ENCODE measurements at places on chromosomes 16 and 17.

DNA sequence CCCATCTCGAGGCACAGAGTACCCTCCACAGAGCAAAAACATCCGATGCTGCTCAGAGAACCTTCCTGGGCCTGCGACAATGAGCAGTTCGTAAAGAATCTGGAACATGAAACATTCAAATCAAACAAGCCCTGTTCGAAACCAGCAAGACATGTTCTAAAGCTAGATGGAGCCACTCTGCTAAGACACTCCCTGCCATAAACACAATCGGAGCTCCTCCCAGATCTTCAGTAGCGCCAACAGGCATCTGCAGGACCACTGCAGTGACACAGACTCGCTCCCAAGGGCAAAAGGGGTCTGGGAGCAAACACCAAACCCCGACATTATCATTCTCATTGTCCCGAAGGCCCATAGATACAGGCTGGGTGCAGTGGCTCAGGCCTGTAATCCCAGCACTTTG lies 108.7 kb downstream of the ZFHX3 start:
- DNase-seq: peak; percentile 31

GRCh38 chr17:56939869-56940484 lies 20.9 kb downstream of the COIL start:
- no peak for DNase-seq

DNA sequence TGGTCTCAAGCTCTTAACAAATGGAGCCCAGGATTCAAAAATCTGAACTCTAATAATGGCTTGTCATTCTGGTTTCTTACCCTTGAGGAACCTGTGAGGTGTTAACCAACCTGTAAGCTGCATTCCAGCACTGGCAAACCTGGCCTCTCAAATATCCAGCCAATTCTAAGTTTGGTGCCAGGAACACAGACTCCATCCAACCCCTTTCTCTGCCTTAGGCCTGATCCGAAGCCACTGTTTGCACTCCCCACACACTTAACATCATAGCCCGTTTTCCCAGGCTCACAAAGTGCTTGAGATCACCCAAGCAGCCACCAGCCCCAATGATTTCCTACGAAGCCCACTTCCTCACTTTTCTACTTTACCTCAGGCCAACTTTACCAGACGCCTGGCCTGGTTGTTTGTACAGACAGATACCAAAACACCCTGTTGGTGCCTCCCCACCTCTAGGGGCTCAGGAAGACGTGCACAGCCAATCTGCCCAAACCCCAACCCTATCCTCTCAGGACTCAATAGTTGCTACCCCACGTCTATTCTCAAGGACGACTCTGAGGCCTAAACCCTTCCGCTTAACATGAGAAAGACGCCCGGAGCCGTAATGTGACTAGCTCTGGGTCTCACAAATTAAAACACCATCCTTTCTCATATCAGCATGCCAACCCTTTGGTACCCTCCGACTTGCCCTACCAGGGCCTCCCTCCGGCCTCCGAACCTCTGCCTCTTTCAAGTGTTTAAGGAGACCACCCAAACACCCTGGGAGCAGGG lies 3.2 kb upstream of the PER1 start:
- DNase-seq: no peak

DNA sequence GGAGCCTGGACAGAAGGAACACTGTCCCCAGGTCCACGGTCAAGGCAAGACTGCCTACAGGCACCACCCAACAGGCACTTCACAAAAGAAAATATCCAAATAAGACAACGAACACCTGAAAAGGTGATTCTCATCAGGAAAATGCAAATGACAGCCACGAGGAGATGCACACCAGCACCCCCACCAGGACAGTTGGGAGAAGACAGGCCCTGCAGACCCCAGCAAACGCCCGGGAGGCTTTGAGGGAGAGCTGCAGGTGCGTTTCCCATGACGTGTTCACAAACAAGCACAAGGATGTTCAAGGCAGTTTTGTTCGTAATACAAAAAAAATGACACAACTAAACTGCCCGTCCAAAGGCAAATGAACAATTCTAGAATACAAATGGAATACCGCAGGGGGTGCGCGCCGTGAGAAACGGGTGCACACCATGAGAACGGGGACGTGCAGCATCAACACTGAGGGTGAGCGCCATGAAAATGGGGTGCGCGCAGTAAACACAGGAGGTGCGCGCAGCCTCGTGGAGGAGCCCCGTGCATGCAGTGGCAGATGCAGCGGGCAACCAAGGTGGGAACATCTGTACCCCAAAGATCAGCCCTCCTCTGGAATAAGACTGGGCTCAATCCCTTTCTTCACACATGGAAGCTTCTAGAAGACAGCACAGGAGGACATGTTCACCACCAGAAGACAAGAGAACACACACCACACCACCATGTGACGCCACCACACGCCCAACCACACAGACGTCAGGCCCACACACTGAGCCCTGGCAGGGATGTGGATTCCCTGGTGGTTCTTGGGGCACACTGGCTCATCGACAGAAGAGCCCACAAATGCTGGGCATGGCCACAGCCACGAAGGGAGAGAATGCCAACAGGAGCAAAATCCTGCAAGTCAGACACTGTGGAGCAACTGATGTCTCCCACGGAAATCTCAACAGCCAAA lies 91.2 kb downstream of the ZNF778 start:
- DNase-seq: no peak

- no peak for DNase-seq
These were observed 14.2 kb downstream of the GAS7 start for GRCh38 chr17:10183931-10184930.

- DNase-seq: no peak
These were observed 197.0 kb downstream of the IRF8 start for GRCh38 chr16:86095906-86096485.

DNA sequence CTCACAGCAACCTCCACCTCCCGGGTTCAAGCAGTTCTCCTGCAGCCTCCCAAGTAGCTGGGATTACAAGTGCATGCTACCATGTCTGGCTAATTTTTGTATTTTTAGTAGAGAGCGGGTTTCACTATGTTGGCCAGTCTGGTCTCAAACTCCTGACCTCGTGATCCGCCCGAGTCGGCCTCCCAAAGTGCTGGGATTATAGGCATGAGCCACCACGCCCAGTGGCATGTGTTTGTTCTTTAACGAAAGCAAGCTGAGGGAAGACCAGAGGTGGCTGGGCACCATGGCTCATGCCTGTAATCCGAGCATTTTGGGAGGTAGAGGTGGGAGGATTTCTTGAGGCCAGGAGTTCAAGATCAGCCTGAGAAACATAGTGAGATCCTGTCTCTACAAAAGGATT lies 18.1 kb downstream of the TNFRSF13B start:
- no peak for DNase-seq

DNA sequence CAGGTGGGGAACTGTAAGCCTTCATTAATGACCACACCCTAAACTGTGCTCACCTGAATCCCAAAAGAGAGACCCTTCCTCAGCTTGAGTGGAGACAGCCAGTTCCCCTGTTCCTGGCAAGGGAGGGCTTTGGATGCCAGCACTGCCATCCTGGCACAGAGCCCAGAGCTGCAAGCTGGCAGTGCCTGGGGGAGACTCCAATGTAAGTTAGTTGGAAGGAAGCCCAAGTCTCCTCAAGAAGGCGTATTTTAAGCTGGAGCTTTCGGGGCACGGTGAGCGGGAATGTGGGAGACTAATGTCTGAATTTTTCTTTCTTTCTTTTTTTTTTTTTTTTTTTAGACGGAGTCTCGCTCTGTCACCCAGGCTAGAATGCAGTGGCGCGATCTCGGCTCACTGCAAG lies 4.7 kb downstream of the CDC42EP4 start:
- DNase-seq: peak; percentile 50

DNA sequence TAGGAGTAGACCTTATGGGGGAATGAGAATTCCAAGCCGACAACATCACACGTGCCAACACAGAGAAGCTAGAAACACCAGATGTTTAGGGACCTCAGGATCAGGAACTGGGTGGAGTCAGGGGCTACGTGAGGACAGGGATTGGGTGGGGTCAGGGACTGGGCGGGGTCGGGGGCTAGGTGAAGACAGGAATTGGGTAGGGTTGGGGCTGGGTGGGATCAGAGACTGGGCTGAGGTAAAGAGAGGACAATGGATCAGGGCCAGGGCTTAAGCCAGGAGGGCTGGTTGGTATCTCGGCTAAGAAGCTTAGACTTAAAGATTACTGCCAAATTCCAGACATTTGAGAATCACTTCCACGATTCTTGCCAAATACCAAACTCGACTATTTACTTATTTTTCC lies 11.6 kb downstream of the TEKT5 start:
- DNase-seq: no peak

GRCh38 chr17:78896834-78897663 lies 6.0 kb downstream of the CEP295NL start:
- DNase-seq: no peak

GRCh38 chr16:19837984-19838707 lies 46.5 kb downstream of the GPRC5B start:
- DNase-seq: no peak

DNA sequence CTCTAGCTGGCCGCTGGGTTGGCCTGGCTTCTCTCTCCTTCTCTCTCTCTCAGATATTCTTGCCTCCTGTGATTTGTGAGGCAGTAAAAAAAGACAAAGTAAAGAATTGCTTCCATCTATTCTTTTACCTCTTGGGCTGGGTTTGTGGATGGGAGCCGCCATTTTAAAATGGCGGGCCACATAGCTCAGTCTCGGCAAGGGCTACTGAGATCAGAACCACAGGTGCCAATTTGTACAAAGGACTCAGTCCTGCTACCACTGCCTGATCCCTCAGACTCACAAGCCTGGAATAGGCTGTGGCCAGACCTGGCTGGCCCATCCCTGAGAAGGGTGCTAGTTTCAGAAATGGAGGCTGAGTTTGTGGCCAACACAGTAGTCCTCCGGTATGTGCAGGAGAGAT lies 24.1 kb downstream of the NOD2 start:
- no peak for DNase-seq

GRCh38 chr16:86343796-86344585 lies 166.3 kb upstream of the FOXF1 start:
- no peak for DNase-seq

- peak; percentile 51 for DNase-seq
These were observed 56.3 kb downstream of the SOX9 start for GRCh38 chr17:72176951-72177660.

GRCh38 chr17:42273474-42274252 lies 2.5 kb downstream of the STAT5B start:
- no peak for DNase-seq

GRCh38 chr16:66924527-66925321 lies 611 bp downstream of the RRAD start:
- no peak for DNase-seq

DNA sequence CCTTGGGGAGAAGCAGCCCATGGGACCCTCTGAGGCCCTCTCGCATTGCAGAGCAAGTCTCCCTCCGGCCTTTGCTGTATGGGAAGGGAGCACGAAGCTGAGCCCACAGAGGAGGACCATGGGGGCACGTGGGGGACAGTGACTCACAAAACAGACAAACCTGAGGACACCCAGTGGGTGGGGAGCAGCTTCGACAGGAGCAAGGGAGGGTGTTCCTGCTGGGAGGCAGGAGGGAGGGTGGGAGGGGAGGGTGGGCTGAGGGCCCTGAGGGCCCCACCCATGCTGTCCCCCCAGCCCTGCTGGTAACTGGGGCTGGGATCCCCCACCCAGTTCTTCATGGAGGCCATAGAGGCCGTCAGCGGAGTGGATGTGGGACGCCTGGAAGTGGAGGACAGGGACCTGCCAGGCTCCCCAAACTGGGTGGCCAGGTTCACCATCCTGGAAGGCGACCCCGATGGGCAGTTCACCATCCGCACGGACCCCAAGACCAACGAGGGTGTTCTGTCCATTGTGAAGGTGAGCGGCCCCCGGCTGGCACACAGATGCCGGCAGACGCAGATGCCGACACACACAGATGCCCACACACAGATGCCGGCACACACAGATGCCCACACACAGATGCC lies 12.5 kb downstream of the SLC22A31 start:
- DNase-seq: no peak

GRCh38 chr16:83835586-83836566 lies 28.1 kb downstream of the HSBP1 start:
- DNase-seq: no peak

GRCh38 chr17:15091825-15092224 lies 173.3 kb downstream of the PMP22 start:
- no peak for DNase-seq

DNA sequence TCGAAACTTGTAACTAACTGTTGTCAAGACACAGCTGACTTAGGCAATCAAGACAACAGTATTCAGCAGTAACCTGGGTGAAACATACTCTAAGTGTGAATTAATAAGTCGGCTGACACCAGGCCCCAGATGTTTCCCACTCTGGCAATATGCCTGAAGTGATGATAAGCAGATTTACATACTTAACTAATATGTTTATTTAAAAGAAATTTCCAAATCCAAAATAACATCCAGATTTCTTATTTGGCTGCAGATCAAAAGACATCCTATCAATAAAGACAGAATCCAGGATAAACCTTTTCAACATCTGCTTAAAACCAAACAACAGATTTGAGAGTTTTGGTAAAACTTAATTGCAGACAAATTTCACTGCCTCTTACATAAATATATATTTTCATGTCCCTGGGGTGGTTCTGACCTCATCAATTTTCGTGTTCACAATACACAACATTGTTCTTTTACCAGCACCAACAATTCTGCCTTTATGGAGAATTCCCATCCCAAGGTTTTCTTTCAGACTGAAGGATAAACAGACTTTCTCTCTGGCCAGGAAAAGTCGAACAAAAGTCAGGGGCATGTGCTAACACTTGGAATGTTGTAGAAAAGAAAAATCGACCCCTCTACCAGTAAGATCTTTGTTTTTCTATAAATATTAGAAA lies 45.1 kb upstream of the TOX3 start:
- no peak for DNase-seq

DNA sequence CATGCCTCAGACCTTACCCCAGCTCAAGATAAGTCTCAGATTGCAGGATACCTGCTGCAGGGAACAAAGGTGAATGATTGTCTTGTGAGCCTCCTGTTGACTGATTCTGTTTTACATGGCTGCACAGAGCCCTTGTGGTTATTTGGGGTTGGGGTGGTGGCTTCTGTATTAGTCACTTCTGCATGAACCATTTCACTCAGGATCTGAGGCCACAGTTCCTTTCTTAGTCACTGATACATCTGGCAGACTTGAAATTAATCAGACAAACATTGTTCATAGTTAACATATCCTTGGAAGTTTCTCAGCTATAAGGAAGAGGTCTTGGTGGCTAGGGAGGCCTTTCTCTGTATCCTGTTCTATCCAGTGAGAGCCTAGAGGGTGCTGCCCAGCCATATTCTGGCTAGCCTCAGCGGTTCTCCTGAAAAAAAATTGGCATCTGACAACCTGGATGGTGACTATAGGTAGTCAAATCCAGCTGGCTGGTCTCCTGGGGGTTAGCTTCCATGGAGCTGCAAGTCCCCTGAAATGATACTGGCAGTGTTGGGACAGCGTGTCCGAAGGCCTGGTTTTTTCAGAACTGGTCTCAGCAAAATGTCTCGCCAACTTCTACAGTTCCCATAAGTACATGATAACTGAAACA lies 8.4 kb upstream of the PLK1 start:
- no peak for DNase-seq

DNA sequence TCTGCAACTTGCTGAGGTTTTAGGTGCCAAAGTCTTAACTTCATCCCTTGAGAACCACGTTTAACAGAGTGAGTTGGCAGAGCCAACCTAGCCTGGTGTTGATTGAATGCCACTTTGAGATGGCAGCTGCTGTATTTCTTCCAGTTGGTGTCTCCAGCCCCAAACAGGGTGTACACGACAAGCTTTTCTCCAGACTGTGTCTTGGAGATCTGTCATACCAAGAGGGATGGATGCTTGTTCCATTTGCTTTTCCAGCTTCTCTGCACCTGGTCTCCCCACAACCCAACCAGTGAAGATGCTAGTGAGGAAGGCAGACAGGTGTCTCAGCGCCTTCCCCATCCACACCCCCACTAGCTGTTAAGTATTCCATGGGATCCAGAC lies 141.1 kb upstream of the HS3ST2 start:
- DNase-seq: no peak
